Neuronal stem cell (in vitro differentiated cells): ENCODE measurements at places on chromosomes 2 and 18.
A peak's percentile ranks its signal among the peaks of the same experiment; 100 is the strongest.

GRCh38 chr2:99035920-99036319, 99.9 kb upstream of the CRACDL start:
- DNase-seq, result no peak

DNA sequence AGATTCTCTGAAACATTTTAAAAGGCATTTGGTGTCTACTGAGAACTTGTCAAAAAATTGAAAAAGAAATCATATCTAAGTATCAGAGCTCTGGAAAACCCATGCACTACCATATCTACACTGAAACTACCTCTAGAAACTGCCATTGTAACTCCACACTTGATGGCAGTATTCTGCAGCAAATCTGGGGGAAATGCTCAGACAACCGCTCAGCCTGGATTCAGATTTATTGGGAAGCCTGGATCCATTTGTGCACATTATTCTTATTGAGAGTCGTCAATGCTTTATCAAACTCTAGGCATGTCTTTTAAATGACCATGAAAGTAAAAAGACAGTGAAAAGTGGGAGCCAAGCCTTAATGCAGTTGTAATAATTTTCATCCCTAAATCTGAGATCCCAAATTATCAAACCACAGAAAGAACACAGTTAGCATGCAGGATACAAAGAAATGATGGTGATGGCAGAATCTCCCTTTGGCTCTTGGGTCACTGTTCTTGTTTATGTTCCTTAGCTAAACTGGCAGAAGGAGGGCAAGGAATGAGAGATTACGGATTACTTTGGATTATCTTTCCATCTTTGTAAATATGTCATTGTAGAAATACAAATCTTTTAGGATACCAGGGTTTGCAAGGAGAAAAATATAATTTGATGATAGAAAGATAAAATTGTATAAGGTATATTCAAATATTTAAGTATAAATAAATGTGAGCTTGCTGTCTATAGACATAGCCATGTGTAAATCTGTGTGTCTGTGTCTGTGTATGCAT, 512.1 kb upstream of the SYT4 start:
- no peak for DNase-seq

GRCh38 chr18:58967751-58968254, 103.1 kb downstream of the ZNF532 start:
- no peak for DNase-seq

DNA sequence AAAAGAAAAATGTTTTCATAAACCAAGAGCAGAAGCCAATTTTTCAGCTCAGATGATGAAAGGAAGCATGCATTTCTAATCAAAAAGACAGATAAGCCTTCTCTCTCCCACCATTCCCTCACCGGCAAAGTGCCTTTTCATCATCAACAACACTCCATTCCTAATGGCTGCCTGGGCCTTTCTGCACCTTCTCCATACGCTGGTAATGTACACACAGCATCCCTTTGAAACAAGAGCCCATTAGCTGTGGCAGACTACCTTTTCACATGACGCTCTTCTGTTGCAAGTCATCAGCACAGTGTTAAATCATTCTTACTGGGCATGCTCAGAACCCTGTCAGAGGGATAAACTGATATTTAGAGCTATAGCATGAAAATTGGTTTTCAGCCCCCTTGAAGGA, 408.9 kb downstream of the MEIS1 start:
- no peak for DNase-seq

GRCh38 chr2:80050246-80050645, 254.3 kb downstream of the LRRTM1 start:
- DNase-seq, result no peak

- DNase-seq, result no peak
Observed at GRCh38 chr2:207264310-207264709, 98.6 kb upstream of the KLF7 start.

GRCh38 chr2:12750166-12750905, 33.6 kb downstream of the TRIB2 start:
- DNase-seq, result no peak

- no peak for DNase-seq
Observed at GRCh38 chr2:23534771-23535170, 149.8 kb downstream of the KLHL29 start.

DNA sequence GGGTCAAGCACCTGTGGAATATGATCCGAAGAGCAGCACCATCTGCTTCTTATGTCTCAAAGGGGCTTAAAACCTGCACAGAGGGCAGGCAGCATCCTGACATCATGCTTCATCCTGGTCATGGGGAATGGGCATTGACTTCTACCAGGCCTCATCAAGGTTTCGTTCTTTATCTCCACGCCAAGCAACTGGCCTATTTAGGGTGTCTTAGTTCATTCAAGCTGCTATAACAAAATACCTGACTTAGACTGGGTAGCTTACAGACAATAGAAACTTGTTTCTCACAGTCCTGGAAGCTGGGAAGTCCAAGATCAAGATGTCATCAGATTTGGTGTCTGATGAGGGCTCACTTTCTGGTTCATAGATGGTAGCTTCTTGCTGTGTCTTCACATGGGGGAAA, 69.4 kb downstream of the MYO3B start:
- no peak for DNase-seq

- DNase-seq, result peak; percentile 74
Observed at GRCh38 chr2:225400060-225400511, 576 bp downstream of the NYAP2 start.

DNA sequence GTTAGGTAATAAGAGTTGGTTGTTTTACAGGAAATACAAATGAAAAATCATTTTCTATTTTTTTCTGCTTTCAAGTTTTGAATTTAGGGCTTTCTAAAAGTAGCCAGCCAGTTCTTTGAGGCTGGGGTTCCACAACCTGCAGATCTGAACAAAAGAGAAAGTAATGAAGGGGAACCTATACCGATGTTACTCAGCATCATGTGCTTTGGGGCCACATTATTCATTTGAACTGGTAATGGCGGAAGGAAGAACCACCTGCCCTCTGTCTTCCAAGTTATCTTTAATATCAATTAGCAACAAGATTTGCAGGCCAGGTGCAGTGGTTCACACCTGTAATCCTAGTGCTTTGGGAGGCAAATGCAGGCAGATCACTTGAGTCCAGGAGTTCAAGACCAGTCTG, 12.9 kb upstream of the MRO start:
- no peak for DNase-seq

DNA sequence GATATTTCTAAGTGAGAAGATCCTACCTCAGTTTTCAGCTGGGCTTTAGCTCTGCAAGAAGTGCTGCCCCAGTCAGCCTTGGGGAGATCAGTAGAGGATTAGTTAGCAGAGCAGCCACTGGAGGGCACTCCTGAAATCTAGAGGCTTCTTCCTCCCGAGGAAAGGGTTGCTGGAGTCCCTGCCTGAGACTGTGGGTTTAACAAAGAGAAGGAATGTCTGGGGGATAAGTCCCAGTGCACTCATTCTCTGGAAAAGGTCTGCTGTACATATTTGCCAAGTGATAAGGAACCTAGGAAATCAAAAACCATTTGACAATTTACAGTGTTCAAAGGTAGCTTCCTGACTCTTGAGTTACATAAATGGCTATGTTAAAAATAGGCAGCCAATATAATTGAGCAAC, 207.2 kb downstream of the SLC8A1 start:
- peak; percentile 51 for DNase-seq

DNA sequence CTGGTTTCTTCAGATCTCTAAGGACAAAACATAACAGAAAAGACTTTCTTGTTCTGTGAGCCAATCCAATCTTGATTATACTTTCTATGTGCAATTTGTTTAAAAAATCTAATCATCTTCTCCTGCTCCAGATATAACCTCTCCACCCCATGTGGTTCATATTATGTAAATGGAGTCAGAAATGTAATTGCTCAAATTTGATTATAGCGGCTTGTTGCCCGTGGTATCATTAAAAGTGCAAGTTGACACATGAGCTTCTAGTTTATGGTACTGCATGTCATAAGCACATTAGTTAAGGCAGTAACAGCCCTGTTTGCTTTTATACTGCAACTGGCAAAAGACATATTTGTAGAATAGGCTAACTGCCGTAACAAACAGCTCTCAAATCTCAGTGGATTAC, 715.1 kb upstream of the CDH7 start:
- DNase-seq, result no peak

GRCh38 chr2:22894761-22895160, 490.2 kb upstream of the KLHL29 start:
- DNase-seq, result peak; percentile 23

- DNase-seq, result no peak
Observed at GRCh38 chr2:58667137-58667774, 426.1 kb upstream of the FANCL start.
